ENCODE measurements at places on chromosomes 7 and 10.

DNA sequence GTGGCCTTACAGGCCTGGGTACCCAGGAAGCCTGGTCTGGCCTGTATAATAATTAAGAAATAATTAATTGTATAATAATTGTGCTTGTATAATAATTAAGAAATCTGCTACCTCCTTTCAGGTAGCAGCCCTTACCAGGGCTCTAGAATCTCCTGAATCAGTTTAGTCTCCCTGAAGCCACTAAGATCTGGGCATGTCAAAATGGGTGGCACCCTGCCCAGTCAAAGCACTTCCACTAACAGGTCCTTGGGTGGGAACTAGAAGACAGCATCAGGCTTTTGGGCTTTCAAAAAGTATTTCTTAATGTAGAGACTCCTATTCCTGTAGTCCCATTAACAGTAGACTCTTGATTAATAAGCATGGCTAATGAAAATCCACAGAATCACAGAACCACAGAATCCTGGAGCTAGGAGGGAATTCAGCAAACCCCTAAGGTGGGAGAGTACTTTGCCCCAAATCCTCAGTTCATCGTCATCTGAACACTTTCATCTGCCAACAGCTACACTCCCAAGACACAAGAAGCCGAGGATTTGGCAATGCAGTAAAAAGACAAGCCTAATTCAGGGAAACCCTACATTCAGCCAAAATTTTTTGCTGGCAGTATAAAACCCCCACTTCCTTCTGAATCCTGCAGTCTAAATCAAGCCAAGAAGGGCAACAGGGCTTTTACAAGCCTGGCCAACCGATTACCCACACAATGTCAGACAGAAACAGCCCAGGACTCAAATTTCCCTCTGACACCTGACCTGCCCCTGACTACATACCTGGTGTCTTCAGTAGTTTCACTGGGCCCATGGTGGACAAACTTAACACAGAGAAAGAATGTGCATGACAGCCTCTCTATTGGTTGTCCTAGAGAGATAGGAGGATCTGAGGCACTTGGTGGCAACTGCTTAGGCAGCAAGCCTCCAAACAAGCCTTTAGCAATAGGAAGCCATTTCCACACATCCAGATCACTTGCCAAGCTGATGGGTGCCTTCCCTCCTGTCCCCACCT is 5.9 kb upstream of the IL6 start:
- no peak for DNase-seq

DNA sequence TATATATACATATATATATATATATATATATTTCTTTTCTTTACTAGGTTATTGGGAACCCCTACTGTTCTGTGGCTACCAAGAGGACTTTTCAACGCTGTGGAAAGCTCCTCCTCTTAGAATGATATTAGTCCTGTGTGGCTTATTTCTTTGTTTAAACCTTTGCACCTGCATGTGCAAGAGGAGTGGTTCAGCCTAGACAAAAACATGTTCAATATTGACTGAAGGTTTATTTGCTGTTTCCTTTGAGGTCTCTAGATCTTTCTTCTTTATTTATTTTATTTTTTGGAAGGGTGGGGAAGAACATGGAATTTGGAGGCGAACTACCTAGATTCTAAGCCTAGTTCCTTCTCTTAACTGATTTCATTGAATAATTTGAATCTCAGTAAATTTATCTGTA is 118.1 kb downstream of the GNAT3 start:
- no peak for DNase-seq

DNA sequence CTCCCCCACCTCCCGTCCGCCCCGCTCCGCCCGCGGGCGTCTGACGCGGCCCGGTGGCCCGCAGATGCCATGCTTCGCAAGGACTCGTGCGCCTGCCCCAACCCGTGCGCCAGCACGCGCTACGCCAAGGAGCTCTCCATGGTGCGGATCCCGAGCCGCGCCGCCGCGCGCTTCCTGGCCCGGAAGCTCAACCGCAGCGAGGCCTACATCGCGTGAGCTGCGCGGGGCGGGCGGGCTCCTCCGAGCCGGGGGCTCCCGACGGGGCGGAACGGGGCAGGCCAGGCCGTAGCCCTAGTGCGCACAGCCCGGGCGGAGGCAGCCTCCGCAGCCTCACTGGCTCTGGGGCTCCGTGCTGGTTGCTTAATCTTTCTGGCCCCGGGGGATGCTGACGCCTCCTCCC is 2.8 kb downstream of the ASIC3 start:
- no peak for DNase-seq

GRCh38 chr7:117485118-117485620 is 5.3 kb downstream of the CFTR start:
- no peak for DNase-seq

- DNase-seq = no peak
Measured at GRCh38 chr7:106926892-106927291, 61.8 kb downstream of the PIK3CG start.

DNA sequence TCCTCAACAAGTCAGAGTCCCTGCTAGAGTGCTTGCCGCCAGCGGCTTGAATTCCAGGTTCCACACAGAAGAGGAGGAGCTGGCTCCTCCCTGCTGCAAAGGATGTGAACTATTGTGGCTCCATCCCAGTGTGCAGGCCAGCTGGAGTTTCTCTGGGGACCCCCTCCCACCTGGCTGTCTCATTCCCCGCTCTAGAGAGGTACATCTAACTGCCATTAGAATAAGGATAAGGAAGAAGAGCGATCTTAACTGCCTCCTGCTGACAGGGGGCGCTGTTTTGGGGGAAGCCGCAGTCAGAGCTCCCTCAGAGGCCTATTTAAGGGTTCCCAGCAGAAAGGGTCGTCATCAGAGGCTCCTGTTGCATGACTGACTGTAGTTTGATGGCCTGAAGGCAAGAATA is 40.8 kb upstream of the HECW1 start:
- DNase-seq = no peak

GRCh38 chr10:66931340-66931948 is 5.6 kb downstream of the LRRTM3 start:
- no peak for DNase-seq

GRCh38 chr7:5143935-5144903 is 45.8 kb upstream of the WIPI2 start:
- DNase-seq = no peak

DNA sequence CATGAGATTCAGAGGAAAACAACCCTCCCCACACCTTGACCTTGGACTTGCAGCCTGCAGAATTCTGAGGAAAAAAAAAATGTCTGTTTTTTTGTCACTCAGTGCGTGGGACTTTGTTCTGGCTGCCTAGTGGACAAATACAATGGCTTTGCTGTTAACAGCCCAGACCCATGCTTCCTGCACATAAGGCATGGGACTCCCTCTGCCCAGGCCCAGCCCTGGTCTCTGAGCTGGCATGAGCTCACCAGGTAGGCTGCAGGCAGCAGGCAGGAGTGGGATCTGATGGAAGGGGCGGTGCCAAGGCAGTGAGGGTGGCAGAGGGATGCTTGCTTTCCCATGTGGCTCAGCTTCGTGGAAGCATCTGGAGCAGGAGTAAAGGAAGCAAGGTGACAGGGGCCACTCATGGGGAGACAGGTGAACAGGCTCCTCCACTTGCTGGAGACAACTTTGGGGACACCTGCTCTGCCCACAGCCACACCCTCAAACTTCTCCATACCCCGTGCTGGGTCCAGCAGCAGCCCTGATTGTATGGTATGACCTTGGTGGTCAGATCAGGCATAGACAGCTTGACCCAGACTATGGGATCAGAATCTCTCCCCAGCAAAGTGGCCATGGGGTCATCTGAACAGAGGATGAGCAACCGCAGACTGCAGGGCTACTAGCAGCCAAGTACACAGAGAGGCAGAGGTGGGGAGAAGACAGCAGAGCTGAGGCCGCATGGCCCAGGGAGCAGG is 27.0 kb downstream of the ANXA8 start:
- DNase-seq = no peak

DNA sequence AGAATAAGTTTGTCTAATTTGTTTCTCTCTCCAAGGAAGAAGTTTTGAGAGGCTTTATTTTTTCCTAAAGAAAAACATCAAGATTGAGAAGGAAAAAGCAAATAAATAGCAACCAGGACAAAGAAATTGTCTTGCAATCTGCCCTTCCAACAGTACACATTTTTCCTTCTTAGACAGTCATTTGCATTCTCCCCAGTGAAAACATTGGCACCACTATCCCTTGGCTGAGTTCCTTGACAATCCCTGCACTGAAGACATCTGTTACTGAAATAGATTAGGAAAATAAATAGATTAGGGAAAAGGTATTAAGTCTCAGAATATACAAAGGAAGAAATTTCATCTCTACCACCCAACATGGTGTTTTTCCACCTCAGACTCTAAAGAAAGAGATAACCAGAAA is 12.2 kb upstream of the TMEM243 start:
- no peak for DNase-seq

DNA sequence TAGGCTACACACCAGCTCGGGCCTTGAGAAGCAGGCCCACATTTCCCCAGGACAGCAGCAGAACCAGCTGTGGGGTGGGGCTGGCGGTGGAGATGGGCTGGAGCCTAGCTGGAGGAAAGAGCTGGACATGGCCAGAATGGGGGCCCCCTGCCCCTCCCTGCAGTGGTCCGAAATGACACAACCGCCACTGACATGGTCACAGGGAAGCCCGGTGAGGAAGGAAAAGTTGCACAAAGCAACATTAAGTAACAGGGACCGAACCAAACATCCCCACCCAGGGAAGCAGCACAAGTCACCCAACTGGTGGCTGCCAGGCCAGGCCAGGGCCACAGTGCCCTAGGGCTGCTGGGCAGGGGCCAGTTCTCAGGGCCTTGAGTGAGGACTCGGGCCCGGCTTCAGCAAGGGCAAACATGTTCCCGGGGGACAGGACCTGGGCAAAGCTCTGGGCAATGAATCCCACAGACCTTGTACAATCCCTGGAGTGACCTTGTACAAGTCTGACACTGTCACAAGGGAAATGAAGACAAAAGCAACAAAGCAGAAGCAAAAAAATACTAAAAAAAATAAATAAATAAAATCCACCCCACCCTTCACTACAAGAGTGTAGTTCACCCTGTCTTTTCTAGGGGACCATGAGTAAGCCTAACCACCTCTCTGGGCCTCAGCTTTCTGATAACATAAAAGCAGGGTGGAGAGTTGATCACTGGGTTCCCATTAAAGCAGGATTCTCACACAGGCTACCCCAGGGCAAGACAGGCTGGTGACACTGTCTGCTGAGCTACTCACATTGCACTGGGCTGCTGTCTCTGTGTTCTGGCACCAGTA is 33.0 kb downstream of the PSAP start:
- DNase-seq = no peak

- no peak for DNase-seq
Measured at GRCh38 chr10:3074145-3074665, 6.9 kb downstream of the PFKP start.

- DNase-seq = no peak
Measured at GRCh38 chr7:134539380-134540004, 9.4 kb upstream of the AKR1B15 start.

GRCh38 chr7:27423821-27424220 is 181.2 kb downstream of the EVX1 start:
- no peak for DNase-seq
